Activated CD8-positive, alpha-beta memory T cell treated with anti-CD3 and anti-CD28 coated beads, Interleukin-2, amount 50 U/mL, for 4 hours (primary cell): ENCODE measurements at places on chromosomes 2 and 18.
A peak's percentile ranks its signal among the peaks of the same experiment; 100 is the strongest.

- DNase-seq, result no peak
Measured at GRCh38 chr2:47008381-47009252, 93.0 kb upstream of the MCFD2 start.

GRCh38 chr18:72922895-72923294 lies 55.1 kb upstream of the NETO1 start:
- no peak for DNase-seq

GRCh38 chr2:71538656-71539265 lies 85.4 kb downstream of the DYSF start:
- peak; percentile 25 for DNase-seq

- no peak for DNase-seq
Measured at GRCh38 chr2:96154506-96155380, 9.5 kb upstream of the DUSP2 start.
